ENCODE measurements at places on chromosomes 16 and 17.

DNA sequence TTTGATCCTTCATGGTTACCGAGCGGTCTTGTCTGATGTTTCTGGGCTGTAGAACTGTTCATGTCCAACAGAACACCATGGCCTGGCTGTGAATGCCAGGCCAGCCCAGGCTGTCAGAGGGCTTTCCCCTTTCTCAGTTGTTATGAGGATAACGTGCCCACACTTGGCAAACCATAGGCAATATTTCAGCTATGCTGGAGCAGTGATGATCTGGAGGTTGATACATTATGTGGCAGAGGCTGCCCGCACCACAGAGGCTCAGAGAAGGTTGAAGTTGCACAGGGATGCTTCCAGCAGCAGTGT, 92.9 kb downstream of the C16orf78 start:
- DNase-seq, result no peak

GRCh38 chr16:88387941-88388627, 5.3 kb downstream of the ZNF469 start:
- DNase-seq, result peak; percentile 9

DNA sequence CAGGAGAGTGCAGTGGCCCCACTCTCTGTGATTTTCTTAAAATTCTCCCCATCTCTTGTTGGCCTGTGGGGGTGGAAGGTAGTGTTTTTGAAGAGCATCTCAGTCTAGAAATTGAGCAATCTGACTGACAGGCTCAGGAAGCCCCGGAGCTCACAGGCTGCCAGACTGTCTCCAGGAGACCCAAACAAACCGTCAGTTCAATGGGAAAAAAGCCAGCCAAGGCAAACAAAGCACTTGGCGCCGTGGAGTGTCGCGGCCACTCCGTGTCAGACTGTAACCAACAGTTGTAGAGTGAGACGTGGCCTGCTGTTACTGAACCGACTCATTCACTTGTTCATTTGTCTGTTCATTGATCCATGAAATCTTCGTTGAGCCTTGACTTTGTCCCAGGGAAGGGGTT, 33.7 kb downstream of the RGS9 start:
- DNase-seq, result no peak

GRCh38 chr17:80413771-80414507, 1.0 kb upstream of the ENDOV start:
- no peak for DNase-seq

DNA sequence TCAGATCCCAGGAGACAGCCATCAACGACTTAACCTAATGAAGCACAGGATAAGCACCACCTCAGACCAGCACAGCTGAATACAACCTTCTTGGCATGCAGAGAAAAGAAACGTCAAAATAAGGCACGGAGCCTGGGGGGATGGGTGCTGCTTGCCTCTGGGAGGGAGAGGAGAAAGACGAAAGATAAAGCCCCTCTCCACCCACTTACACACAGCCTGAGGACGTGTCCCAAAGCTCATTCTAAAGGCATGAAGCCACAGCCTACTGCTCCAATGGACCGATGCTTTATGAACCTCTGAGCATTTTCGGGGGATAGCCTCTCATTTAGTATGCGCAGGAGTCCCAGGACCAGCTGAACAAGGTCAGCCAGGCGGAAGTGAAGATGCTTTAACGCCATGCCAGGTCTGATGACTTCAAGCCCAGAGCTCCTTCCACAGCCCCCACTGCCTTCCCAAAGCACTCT, 31.1 kb downstream of the ST3GAL2 start:
- DNase-seq, result peak; percentile 39

DNA sequence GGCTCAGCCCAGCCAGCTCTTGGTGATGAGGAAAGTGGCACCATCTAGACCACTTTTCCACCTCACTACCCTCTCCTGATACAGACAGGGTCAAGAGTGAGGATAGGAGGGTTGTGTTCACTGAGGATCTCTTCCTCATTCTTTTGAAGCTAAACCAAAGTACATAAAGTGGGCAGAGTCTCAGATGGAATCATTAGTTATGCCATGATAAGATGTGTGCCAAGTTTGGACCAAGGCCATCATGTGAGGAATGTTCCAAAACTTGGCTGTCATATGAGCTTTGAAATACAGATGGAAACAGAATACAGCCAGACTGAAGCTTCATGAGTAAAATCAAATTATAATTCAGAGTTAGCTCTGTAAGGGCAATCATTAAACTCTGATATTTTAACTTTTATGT, 37.2 kb downstream of the ACSM1 start:
- no peak for DNase-seq

DNA sequence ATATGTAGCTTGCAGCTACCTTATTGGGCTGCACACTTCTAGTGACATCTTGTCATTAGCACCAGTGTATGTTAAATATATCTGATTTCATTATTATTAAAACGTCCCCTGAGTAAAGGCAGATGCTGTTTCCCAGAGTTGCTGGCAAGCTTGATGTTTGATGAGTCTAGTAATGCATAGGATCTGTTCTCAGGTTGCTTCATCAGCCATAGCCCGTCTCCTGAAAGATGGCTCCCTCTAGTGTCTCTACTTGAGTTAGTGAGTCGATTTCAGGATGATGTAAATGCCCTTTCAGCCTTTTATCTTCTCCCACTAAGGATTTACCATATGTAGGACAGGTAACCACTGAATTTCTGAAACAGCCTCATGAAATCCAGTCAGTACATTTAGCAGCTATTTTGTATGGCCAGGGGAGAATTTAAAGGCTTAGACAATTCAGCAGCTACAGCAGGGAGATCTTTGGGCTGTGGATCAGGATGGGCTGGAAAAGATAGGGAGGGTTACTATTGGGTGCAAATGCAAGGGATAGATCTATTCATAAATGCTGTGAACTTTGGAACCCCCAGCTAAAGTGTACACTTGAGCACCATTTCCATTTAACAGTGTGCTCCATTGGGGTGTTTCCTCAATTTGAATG, 376.3 kb downstream of the CNTNAP4 start:
- no peak for DNase-seq

DNA sequence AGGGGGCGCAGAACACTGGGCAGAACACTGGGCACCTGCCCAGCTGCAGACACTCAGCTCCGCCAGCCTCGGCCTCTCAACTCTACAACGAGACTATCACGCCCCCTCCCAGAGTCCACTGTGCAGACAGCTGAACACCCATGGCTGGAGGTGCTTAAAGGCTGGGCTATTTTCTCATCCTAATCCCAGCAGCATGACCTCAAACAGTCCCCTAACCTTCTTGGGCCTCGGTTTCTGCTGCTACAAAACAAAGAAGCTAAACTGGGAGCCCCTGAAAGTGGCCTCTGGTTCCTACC, 27.7 kb upstream of the ZNF469 start:
- DNase-seq, result peak; percentile 12

- no peak for DNase-seq
Observed at GRCh38 chr16:63816276-63816675, 1305.6 kb downstream of the CDH11 start.

DNA sequence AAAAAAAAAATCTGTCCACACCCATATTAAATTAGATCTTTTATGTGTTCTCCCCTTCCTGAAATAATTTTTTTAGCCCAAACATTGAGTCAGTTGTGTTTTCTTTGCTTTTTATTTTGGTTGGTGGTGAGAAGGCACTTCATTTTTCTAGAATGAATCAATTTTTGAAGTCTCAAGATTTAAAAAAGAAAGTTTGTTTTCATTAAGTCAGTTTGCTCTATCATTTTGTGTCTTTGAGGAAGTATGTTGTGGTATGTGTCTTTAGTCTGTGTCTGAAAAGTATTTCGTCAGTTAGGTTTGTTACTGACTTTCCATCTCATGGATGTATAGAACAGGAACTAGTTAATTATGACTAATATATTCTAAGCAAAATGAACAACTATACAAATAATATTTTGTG, 3.8 kb downstream of the IGF2BP1 start:
- DNase-seq, result no peak

GRCh38 chr17:21466550-21466949, 90.4 kb downstream of the KCNJ12 start:
- DNase-seq, result no peak

DNA sequence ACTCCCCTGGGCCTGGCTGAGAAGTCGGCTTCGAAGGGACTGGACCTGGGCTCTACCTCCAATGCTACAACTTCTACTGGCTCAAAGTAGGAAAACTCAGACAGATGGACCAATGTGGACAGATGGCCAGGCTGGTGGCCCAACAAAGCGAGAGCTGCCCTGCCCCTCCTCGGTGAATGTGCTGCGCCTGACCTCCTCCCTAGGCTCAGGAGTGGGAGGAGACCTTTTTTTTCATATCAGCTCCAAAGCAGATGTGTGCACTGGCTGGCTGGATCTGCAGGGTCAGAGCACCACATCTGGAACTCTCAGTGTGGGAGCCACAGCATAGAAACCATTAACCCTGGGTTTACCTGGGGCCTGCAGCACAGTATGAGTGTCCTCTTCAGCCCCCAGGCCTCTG, 20.8 kb downstream of the ATP6V0D1 start:
- no peak for DNase-seq

DNA sequence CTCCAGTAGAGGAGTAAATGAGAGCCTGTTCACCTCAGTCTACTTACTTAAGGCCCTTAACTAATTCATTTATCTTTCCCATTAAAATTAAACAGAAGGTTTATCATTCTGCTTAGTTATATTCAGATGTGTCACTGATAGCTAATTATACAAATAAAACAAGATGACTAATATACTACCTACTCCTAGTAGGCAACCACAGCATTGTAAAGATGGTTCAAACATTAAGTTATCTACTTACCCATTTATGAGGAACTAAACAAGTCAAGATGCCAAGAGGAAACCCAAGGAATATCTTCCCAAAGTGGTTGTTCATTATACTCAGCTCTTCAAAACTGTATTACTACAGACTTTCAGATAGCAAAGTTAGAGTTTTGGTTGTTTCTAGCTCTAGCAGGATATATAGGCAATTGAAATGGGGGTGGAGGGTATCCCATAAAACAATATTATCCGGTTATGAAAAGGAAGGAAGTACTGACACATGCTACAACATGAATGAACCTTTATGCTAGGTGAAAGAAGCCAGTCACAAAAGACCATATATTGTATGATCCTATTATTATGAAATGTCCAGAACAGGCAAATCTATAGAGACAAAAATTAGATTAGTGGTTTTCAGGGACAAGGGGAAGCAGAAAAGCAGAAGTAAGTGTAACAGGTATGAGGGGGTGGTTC, 56.5 kb downstream of the SPAG9 start:
- no peak for DNase-seq

- DNase-seq, result no peak
Observed at GRCh38 chr17:2211661-2212399, 91.8 kb downstream of the SMG6 start.

- no peak for DNase-seq
Observed at GRCh38 chr16:56005958-56006357, 130.8 kb upstream of the CES5A start.

GRCh38 chr17:63639125-63639524, 16.9 kb downstream of the MAP3K3 start:
- DNase-seq, result no peak

GRCh38 chr16:54277845-54278703, 8.5 kb downstream of the IRX3 start:
- DNase-seq, result peak; percentile 25

DNA sequence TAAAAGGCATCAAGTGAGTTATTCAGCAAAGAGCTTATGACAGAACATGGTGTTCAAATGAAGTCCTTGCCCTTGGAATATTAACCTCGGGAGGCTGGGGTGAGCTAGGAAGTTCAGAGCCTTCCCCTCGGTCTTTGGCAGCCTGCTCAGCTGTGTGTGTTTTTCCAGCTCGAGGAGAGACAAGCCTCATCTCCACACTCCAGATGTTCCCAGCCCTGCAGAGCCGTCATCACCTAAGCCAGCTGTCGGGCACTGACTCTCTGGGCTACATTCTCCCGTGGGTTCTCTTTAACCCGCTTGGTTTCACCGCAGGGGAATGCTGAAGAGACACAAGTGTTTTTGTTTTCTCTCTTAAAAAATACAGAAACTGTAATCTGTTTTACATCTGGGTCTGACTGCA, 47.1 kb downstream of the IRX3 start:
- no peak for DNase-seq

DNA sequence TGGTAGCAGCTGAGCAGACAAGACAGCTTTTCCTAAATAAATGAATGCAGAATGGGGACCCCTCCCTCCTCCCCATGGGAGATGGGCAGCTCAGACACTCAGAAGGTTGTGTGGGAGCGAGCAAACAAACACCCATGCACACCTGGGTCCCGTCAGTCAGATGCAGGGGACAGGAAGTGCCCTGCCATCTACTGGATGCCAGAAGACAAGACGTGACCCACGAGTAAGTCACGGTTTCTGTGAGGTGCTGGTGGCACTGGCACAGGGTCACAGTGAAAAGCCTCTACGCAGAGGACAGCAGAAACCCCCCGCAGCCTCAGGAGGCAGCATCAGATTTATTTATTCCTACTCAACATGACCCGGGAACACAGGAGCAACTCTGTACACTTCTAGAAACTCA, 8.4 kb downstream of the HBQ1 start:
- DNase-seq, result no peak

GRCh38 chr17:41943492-41943891, 13.1 kb downstream of the ODAD4 start:
- no peak for DNase-seq

- DNase-seq, result peak; percentile 20
Observed at GRCh38 chr16:74468807-74469525, 47.7 kb upstream of the CLEC18B start.

DNA sequence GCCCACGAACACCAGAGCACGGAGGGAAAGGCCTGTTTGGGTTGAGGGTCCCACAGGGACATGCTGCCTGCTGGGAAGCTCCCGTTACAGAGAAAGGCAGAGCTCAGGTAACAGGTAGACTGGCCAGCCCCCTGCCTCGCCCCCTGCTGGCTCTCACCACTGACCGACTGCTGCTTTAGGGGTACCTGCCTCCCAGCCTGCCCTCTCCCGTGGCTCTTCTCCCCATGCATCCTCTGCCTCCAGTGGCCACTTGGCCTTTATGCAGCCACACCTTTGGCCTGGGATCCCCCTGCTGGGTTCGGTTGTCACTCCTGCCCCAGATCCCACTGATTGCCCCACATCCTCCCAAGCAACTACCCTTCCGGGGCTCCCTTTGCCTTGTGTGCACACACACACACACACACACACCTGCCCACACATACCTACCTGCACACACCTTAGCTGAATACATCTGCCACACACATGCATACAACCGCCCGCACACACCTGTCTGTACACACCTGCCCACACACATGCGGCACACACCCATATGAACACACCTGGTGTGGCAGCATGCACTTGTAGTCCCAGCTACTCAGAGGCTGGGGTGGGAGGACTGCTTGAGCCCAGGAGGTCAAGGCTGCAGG, 7.1 kb downstream of the MCRIP1 start:
- no peak for DNase-seq

DNA sequence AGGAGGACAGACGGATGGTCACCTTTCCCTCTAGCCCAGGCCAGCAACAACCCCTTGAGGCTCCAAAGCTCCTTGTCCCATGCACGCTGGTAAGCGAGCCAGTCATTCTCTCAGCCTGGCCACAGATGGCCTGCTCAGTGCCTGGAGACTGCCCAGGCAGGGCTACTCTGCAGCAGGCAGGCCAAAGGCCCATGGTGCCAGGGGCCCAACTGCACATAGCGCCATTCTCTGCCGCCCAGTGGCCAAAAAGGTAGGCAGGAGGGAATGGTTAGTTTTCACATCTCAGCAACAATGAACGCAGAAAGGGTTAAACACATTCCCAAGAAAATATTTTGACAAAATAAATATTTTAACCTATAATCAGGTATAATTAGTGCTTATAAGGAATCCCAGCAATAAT, 7.7 kb upstream of the SREBF1 start:
- DNase-seq, result peak; percentile 52

All from glutamatergic neuron (in vitro differentiated cells).